ENCODE measurements at places on chromosomes 11 and 22.

GRCh38 chr11:79092791-79093353 lies 348.0 kb downstream of the TENM4 start:
- DNase-seq, result no peak

DNA sequence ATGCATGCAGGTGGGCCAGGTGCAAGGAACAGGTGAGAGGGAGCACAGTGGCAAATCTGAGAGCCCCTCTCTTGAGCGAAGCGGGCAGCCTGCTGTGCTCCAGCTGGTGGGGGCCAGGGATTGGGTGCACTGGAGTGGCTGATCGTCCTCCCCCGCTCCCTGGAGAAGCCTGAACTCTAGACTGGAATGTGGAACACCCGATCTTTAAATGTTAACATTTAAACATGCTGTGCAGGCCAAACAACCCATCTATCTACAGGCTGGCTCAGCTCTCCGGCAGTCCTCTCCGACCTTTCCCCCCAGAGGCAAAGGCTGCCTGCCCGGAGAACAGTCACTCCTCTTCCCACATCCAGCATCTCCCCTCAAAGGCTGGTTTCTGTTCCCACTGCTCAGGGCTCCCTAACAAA lies 5.1 kb downstream of the MRGPRF start:
- DNase-seq, result no peak

- DNase-seq, result no peak
These were observed 41.3 kb downstream of the CD6 start for GRCh38 chr11:61012737-61013215.

- DNase-seq, result no peak
These were observed 509.8 kb downstream of the BUD13 start for GRCh38 chr11:116263019-116263418.

- DNase-seq, result no peak
These were observed 38.2 kb downstream of the BRD1 start for GRCh38 chr22:49789289-49790141.

GRCh38 chr22:45974498-45974897 lies 2.5 kb downstream of the WNT7B start:
- DNase-seq, result no peak

- no peak for DNase-seq
These were observed 340.7 kb downstream of the LARGE1 start for GRCh38 chr22:33579448-33580093.

DNA sequence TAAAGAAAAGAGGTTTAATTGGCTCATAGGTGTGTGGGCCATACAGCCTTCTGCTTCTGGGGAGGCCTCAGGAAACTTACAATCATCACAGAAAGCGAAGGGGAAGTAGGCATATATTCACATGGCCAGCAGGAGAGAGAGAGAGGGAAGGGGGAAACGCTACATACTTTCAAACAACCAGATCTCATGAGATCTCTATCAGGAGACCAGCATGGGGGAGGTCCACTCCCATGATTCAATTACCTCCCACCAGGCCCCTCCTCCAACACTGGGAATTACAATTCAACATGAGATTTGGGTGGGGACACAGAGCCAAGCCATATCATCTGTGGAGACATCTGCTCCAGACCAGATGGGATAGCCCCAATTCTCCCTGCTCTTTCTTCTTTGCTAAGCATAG lies 866.0 kb downstream of the BRD1 start:
- no peak for DNase-seq

GRCh38 chr22:23609983-23610781 lies 21.9 kb downstream of the DRICH1 start:
- DNase-seq, result no peak

DNA sequence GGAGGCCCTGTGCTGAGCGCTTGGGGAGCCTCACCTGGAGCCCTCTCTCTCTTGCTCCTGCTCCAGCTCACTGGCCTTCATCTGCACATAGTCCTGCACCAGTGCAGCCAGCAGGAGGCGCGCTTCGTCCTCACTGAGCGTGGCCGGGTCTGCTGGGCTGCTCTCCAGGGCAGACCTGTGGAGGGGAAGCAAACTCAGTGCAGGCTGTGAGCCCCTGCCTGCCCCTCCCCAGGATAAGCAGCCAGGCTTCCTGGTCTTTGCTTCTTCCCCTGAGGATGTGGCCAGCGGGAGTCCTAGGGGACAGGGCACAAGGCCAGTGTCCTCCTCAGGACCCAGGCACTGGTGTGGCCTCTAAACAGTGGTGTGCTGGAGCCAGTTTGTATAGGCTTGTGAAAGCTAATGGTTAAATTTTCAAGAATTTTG lies 2.2 kb downstream of the CALCA start:
- DNase-seq, result no peak

DNA sequence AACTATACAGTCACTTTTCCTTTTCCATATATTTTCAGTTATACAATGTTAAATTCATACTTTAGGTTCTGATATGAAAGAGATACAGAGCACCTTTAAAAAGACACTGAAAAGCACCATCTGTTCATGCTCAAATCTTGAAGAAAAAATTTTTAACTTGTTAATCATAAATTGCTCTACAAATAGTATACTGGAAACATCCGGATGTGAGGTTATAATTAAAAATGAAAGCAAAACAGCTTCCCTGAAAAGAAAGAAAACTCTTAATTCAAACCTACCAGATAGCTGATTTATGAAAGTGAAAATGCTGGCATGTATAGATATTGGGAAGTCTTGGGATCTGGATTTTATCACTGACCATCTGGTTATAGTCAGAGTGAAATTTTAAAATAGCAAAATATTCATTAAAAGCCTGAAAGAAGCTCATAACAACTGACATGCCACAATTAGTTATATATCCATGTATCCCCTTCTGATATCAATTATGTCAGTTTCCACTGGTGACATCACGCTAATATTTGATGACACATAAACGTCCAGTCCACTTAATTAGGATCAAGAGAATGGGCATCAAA lies 740.0 kb downstream of the DLG2 start:
- no peak for DNase-seq

DNA sequence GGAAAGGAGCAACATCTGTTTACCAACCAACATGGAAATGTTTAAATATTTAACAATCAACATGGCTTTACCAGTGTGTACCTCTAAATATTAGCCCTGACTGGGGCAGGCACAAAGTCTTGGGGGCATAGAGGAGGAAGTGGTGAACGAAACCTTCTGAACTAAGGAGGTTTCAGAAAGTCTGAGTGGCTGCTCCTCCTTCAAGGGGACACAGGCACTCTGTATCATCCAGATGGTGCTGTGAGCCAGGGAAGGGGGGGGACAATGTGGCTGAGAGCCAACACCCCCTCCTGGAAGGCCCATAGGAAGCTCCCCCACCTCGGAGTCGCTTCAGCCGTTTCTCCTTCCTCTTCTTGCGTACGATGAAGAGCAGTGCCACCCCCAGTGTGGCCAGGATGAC lies 107.7 kb downstream of the CEP164 start:
- DNase-seq, result no peak

DNA sequence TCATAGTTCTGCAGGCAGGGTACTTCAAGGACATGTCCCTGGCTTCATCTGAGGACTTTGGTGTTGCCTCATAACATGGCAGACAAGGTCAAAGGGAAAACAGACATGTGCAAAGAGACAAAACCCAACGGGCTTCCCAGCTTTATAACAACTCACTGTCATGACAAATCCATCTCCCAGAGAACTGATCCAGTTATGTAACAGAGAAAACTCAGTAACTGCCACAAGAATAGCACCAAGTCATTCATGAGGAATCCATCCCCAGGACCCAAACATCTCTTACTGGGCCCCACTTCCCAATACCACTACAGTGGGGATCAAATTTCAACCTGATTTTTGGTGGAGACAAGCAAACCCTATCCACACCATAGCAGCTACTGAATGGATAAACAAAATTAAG lies 13.0 kb downstream of the OR52N4 start:
- no peak for DNase-seq

DNA sequence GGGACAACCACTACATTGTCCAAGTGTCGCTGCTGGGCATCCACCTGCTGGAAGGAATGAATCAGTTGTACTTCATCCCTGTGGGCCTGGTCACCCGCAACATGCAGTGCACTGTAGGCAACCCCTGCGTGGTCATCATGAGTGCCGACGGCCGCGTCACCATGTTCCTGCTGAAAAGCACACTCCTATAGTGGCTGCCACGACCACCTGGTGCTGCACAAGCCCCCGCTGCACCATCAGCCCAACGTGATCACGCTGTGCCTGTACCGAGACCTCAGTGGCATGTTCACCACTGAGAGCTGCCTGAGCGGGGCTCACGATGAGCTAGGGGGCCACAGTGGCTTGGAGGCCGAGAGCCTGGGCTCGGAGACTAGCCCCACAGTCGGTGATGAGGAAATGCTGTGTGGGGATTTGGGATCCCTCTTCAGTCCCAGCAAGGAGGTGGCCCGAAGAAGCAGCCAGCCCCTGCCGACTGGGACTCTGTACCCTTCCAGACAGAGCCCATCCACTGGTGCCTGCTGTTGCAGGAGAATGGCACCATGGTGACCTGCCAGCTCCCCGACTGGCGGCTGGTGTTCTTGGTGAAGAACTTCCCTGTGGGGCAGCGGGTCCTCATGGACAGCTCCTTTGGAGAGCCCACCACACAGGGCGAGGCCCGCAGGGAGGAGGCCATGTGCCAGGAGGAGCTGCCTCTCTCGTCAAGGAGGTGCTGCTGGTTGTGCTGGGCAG lies 15.7 kb upstream of the SLC5A4 start:
- no peak for DNase-seq

GRCh38 chr11:109970516-109971183 lies 122.5 kb upstream of the ZC3H12C start:
- no peak for DNase-seq

DNA sequence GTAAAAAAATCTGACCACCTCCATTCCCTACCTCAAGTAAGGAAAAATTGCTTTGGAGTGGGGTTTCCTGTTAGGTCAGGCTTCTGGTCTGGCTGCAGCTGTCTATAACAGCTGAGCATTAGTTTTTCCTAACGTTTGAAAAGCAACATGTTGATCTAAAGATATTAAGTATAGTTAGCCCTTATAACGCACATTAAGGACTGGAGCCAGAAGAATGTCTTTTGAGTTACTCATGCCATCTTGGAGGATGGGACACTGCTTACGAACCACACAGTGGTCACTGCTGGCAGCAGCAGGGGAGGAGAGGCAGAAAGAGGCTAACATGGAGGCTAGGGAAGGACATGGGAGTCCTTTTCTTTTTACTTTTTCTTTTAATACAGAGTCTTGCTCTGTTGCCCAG lies 44.1 kb upstream of the GDPD4 start:
- no peak for DNase-seq

DNA sequence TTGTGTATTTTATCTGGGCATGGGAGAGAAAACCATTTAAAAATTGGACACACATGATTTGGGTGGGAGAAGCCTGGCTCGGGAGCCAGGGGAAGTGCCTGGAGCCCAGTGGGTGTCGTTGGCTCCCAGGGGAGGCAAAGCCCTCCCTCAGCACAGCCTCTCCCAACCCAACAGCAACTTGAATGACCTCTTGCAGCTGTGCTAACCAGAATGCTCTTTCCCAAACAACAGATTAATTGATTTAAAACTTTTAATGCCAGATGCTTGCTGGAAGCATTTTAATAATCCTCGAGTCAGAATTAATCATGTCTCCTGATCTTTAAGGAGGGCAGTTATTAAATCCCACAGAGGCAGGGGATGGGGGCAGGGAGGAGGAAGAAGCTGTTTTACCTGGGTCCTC lies 401.6 kb downstream of the BUD13 start:
- no peak for DNase-seq

DNA sequence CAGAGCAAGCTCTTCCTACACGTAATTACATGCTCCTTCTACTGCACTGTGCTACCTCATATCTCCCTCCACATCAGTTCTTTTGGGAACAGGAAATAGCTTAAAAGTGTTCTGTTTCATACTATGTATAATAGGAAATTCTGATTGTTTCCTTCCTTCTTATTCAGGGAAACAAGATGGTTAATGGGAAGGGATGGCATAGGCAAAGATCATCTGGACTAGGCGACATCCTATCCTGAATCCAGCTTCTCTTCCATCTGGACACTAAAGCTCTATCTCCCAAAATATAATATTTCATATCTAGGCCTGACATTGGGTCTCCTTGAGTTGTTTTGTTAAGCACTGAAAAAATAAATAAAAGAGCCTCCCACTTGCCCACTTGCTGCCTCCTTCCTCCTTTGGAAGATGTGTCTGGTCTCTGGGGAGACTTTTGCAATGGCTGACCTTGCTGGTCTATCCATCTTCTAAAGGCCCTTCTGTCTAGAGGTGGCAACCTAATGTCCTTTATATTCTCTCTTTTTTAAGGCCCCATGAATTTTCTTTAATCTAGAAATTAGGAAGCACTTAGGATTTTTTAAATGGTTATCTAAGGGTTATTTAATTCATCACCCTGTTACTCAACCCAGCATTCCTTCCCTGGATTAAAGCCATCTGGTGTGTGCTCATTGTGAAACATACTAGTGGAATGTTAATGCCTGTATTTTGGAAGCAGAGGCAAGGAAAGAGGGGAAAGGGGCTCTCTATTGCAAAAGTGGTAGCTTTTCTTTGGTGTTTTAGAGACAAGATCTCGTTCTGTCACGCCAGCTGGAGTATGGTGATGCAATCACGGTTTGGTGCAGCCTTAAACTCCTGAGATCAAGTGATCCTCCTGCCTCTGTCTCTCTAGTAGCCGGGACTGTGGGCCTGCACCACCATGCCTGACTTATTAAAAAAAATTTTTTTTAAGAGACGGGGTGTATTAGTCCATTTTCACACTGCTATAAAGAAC lies 20.6 kb downstream of the CLMP start:
- DNase-seq, result peak; percentile 80

- no peak for DNase-seq
These were observed 778 bp downstream of the KDELR3 start for GRCh38 chr22:38468443-38469305.

- no peak for DNase-seq
These were observed 333.6 kb upstream of the NCAM1 start for GRCh38 chr11:112627588-112628045.

DNA sequence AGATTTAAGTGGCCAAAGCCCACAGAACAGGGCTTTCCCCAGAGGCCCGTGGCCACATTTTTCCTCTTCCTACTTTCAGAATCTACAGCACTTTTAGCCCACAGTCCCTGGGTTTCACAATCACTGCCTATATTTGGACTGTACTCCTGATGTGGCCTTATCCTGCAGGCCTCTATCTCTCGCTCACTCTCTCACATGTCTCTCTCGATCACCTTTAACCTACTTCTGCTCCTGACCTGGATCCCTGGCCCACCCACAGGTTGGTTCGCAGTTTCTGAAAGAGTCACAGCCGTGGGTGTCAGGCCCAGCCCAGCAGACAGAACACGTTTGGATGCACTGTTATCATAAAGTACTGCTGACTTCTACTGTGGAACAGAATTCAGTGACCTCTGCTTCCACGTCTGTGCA lies 55.5 kb downstream of the LARGE1 start:
- DNase-seq, result no peak

- no peak for DNase-seq
These were observed 200.8 kb upstream of the ZC3H12C start for GRCh38 chr11:109892321-109892794.

- no peak for DNase-seq
These were observed 29.9 kb upstream of the MTCH2 start for GRCh38 chr11:47672283-47672730.

- no peak for DNase-seq
These were observed 62.0 kb downstream of the NCAM1 start for GRCh38 chr11:113023228-113023627.

- no peak for DNase-seq
These were observed 164.4 kb downstream of the C11orf91 start for GRCh38 chr11:33536178-33536577.

- no peak for DNase-seq
These were observed 39.6 kb upstream of the CTTN start for GRCh38 chr11:70358753-70359152.

GRCh38 chr11:76152741-76153570 lies 53.3 kb downstream of the WNT11 start:
- no peak for DNase-seq

Measured in HTR-8/SVneo (cell line).